ENCODE measurements at places on chromosomes 13 and 19. TPM values are rescaled to one million over a fixed set of nuclear protein-coding genes. Genes with fewer than 3 reads are reported as not detected.

DNA sequence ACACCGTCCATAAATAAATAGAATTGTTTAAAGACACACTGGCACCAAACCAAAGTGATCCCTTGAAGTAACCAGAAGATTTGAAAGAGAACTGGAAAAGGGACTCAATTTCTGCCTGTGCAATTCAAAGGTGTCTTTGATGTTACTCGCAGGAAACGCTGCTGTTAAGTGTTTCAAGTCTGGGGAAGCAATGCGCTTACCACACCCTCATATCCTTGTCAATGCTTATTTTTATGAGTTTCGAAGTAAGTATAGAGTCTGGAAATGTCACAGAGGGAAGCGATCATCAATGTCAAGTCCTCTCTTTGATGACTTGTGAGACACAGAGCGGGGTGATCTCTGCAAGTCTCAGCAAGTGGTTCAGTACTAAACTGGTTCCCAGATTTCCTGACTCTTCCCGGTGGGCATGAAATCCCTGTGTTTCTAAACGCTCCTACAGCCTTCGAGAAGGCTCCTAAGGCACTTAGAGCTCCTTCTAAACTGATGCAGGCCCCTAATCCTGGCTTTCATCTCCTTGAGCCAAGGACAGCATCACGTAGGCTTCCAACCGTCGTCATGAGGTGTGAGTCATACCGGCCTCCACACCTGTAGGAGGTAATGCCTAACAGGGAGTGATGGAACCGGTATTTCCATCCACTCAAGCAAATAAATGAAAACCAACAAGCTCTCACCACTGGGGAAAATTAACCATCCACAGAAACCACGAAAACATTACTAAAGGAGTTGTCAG is 22.8 kb downstream of the SYDE1 start:
- H3K27ac ChIP-seq = no peak overlapping the region
- DNase-seq = no peak
- H3K4me1 ChIP-seq = peaks cover 7% of the 10 kb centered on the region
- H3K4me3 ChIP-seq = no peak overlapping the region

DNA sequence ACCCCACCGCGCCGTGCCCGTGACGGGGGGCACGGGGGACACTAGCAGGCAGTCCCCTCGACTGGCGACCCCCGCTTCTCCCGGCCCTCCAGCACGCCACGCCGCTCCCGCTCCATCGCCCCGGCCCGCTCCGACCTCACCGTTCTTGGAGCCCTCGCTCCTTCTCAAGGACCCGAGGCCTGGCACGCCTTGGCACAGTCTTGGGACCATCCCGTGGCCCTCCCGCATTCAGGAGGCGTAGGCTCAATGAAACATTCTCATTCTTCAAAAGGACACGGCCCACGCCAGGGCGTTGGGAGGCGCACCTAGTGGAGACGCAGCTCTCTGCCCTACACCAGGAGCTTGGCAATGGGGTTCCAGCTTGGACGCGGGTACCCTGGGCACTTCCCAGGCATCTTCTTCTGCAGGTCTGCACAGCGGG is 473 bp upstream of the CERS1 start:
- no peak overlapping the region for H3K27ac ChIP-seq
- H3K4me1 ChIP-seq = peaks cover 16% of the 10 kb centered on the region
- H3K4me3 ChIP-seq = no peak overlapping the region
- DNase-seq = no peak
- H3K36me3 ChIP-seq = peaks cover 25% of the 10 kb centered on the region

DNA sequence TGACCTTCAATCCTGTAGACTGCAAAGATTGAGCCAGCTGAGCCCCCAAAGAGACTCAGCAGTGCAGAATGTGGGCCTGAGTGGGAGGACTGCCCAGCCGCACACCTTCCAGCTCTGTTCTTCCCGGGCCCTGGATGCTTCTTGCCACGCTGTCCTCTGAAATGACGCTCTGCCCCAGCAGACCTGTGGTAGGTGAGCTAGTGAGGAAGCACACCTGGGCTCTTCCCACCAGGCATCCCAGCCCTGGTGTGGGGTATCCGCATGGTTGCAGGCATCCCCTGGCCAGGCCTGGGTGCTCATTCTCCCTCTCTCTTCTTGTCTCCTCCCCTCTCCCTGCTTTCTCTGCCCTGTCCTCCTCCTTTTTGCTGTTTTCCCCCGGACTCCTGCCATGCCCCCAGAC is 9.8 kb upstream of the MZF1 start:
- no peaks in the 10 kb centered on the region for H3K27me3 ChIP-seq
- DNase-seq = no peak
- H3K4me1 ChIP-seq = peaks cover 8% of the 10 kb centered on the region
- no peak overlapping the region for H3K27ac ChIP-seq
- peaks cover 33% of the 10 kb centered on the region for H3K36me3 ChIP-seq

Gene KASH5
- total RNA-seq = 3.1 TPM

GRCh38 chr13:89740994-89741685 is 1606.3 kb upstream of the MIR17HG start:
- H3K27me3 ChIP-seq = no peaks in the 10 kb centered on the region
- H3K4me3 ChIP-seq = no peak overlapping the region
- DNase-seq = no peak
- no peaks in the 10 kb centered on the region for H3K36me3 ChIP-seq

Gene NAA16
- total RNA-seq = 14.9 TPM

DNA sequence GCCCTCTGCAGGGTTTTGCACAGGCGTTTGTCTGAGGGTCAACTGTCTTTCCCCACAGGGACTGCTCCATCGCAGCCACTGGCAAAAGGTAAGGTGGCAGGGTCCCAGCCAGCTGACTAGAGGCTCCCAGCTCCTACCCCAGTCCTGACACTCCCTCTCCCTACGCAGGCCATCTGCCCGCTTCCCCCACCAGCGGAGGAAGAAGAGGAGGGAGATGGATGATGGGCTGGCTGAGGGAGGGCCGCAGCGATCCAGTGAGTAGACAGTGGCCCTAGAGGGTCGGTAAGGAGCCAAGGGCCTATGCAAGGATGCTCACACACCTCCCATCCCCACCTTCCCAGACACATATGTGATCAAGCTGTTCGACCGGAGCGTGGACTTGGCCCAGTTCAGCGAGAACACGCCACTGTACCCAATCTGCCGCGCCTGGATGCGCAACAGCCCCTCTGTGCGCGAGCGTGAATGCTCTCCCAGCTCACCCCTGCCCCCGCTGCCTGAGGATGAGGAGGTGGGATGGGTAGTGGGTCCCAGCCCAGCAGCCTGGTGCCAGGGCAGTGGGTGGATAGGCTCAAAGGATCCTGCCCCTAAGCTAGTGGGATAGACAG is 4.0 kb downstream of the HSPB6 start:
- H3K4me3 ChIP-seq = no peak overlapping the region
- no peaks in the 10 kb centered on the region for H3K27me3 ChIP-seq
- DNase-seq = no peak
- H3K4me1 ChIP-seq = peaks cover 32% of the 10 kb centered on the region
- peaks cover 36% of the 10 kb centered on the region for H3K36me3 ChIP-seq

- no peak overlapping the region for H3K27ac ChIP-seq
- H3K27me3 ChIP-seq = peaks cover 58% of the 10 kb centered on the region
- no peak for DNase-seq
- no peaks in the 10 kb centered on the region for H3K36me3 ChIP-seq
These were observed 1.3 kb downstream of the TNNT1 start for GRCh38 chr19:55147545-55148251.

DNA sequence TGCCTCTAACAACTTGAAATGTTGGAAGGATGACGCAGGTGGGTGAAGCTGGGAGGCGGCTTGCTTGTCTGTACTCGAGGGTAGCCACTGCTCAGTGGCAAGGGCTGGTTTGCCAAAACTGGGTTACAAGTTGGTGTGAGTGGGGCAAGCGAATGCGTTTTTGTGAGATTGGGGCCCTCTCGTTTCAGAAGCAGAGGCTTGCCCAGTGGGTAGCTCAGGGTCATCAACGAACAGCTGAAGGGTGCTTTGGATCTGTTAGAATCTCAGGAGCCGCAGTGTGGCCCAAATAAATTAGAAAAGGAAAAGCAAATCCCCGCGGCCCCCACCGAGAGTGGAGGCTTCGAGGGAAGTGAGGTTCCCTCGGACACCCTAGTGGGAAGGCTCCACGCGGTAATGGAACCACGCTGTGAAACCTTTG is 7.3 kb downstream of the ATP4B start:
- DNase-seq = peak; percentile 44
- H3K4me3 ChIP-seq = no peak overlapping the region
- H3K4me1 ChIP-seq = peaks cover 18% of the 10 kb centered on the region
- H3K27me3 ChIP-seq = no peaks in the 10 kb centered on the region
- H3K36me3 ChIP-seq = no peaks in the 10 kb centered on the region

DNA sequence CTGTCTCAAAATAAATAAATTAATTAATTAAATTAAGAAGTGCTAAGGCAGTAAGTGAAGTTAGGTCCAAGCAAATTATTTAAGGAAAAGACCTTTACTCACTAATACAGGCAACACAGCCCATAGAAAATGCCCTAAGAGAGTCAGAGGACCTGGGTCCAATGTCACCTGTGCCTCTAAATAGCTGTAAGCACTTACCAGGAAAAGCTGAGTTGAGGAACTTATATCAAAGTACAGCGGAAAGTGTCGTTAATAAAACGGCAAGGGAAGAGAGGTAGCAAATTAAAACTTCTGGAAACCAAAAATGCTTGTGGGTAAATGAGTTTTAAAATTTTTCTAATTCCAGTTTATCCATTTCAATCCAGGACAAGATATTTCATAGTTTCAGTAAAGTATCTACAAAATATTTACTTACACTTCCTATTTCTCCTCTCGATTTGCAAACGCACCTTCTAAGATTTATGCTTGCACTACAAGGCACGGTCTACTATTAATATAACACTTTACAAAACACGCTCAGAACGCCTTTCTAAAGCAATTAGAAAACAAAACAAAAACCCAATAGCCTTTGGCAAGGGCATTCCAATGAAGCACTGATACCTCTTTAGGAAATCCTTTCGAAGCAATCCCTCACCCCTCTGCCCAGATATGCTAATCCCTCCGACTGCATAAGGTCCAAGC is 963 bp downstream of the VPS36 start:
- DNase-seq = no peak
- H3K36me3 ChIP-seq = no peaks in the 10 kb centered on the region
- H3K27ac ChIP-seq = peak overlapping the region; percentile 100
- H3K27me3 ChIP-seq = no peaks in the 10 kb centered on the region
- peaks cover 38% of the 10 kb centered on the region for H3K4me1 ChIP-seq
- H3K4me3 ChIP-seq = peak overlapping the region; percentile 81

Gene ZNF146
- 37.3 TPM for total RNA-seq

DNA sequence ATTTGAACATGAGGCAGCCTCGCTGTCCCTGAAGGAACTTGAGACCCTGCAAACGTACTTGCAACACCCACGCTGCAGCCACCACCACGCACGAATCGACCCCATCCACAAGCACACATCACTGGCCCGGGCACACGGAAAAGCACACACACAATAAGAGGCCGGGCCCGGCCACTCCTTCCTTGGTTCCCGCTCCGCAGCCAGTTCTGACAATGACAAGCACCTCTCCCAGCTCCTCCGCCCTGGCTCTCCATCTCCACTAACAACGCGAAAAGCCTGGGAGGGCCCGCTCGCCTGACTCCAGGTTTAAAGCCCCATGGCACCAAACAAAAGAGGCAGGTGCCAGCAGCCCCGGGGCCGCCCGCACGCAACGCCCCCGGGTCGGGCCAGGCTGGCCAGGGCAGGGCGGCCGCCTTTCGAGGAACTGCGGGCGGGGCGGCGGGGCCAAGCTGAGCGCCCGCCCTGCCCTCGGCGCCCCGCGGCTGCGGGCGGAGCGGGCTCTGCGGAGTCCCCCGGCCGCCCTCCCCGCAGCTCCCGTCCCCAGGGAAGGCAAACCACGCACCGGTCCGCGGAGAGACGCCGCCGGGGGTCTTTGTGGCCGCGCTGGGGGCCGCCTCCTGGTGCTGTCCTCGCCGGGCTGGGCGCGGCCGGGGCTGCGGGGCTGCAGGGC is 495 bp downstream of the DCLK1 start:
- peak; percentile 57 for DNase-seq
- no peaks in the 10 kb centered on the region for H3K4me1 ChIP-seq
- H3K4me3 ChIP-seq = peak overlapping the region; percentile 47
- H3K36me3 ChIP-seq = no peaks in the 10 kb centered on the region

Gene FGF9
- total RNA-seq = 1.6 TPM

GRCh38 chr13:59744747-59745391 is 418.9 kb downstream of the DIAPH3 start:
- no peak for DNase-seq
- no peak overlapping the region for H3K4me3 ChIP-seq
- no peaks in the 10 kb centered on the region for H3K36me3 ChIP-seq
- H3K4me1 ChIP-seq = no peaks in the 10 kb centered on the region

GRCh38 chr13:43343645-43344044 is 320.3 kb downstream of the DNAJC15 start:
- no peaks in the 10 kb centered on the region for H3K27me3 ChIP-seq
- no peaks in the 10 kb centered on the region for H3K4me1 ChIP-seq
- H3K27ac ChIP-seq = no peak overlapping the region
- no peaks in the 10 kb centered on the region for H3K36me3 ChIP-seq

- peaks cover 4% of the 10 kb centered on the region for H3K27me3 ChIP-seq
- H3K4me1 ChIP-seq = peaks cover 11% of the 10 kb centered on the region
- no peak for DNase-seq
- H3K4me3 ChIP-seq = no peak overlapping the region
- no peaks in the 10 kb centered on the region for H3K36me3 ChIP-seq
These were observed 3.1 kb upstream of the TYROBP start for GRCh38 chr19:35911173-35911572.

GRCh38 chr13:78832461-78832860 is 173.5 kb upstream of the OBI1 start:
- DNase-seq = no peak
- no peaks in the 10 kb centered on the region for H3K4me1 ChIP-seq
- H3K4me3 ChIP-seq = no peak overlapping the region
- no peaks in the 10 kb centered on the region for H3K36me3 ChIP-seq
- no peaks in the 10 kb centered on the region for H3K27me3 ChIP-seq

Gene ELAVL3
- not detected for total RNA-seq

Gene LYPD5
- 7.5 TPM for total RNA-seq

DNA sequence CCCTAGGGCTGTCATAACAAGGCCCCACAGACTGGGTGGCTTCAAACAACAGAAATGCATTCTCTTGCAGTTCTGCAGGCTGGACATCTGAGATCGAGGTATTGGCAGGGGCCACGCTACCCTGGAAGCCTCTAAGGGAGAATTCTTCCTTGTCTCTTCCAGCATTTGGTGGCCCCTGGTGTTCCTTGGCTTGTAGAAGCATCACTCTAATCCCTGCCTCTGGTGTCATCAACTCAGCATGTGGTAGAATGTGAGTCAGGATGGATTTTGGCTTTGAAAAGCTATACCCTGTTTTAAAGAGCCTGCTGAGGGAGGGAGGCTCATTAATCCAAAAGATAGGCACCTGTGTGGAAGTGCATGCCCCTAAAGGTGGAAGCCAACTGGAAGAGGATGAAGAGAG is 7.9 kb upstream of the GGACT start:
- no peaks in the 10 kb centered on the region for H3K27me3 ChIP-seq
- no peak overlapping the region for H3K4me3 ChIP-seq
- H3K27ac ChIP-seq = no peak overlapping the region
- H3K4me1 ChIP-seq = no peaks in the 10 kb centered on the region
- no peak for DNase-seq
- H3K36me3 ChIP-seq = no peaks in the 10 kb centered on the region

DNA sequence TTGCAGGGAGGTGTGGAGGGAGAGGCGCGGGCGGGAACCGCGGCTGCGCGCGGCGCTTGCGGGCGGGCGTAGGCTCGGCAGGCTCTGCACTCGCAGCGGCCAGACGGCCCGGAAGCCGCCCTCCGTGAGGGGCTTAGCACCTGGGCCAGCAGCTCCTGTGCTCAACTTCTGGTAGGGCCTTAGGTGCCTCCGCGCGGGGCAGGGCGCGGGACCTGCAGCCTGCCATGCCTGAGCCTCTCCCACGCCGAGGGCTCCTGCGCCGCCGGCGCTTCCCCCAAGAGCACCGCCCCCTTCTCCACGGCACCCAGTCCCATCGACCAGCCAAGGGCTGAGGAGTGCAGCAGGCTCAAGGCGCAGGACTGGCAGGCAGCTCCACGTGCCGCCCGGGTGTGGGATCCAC is 940.8 kb upstream of the PCDH9 start:
- H3K4me1 ChIP-seq = no peaks in the 10 kb centered on the region
- no peak overlapping the region for H3K4me3 ChIP-seq
- H3K27ac ChIP-seq = no peak overlapping the region
- DNase-seq = no peak

Gene GPR183
- 9.0 TPM for total RNA-seq
